Cerebellum (tissue), 4 donors: ENCODE measurements at places on chromosomes 7 and 10.

DNA sequence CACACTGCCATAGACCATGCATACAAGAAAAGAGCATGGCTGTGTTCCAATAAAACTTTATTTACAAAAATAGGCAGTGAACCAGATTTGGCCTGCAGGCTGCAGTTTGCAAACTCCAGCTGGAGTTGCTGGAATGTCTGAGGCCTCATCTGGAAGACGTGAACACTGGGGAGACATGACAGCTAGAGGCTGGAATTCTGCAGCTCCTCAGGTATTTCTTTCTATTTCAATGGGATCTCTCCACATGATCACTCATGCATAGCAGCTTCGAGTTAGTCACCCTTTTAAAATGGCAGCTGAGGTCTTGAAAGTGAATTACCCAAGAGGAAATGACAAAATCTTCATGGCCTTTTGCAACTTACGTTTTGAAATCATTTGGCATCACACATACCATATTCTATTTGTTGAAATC is 52.6 kb upstream of the BET1 start:
- DNase-seq: no peak

DNA sequence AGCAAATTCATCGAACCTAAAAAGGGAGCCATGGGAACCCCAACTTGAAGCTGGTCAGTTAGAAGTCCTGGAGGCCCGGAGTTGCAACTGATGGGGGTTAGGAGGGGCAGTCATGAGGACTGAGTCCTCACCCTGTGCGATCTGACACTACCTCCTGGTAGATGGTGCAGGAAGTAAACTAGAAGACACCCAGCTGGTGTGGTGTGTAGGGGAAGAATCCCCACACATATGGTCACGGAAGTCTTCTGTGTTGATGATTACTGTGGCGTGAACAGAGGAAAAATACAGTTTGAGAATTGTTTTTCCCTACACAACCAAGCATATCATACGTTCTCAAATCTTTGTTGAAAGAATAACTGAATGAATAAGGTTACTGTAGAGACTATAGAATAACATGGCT is 164.6 kb upstream of the KCTD7 start:
- DNase-seq: no peak

- DNase-seq: no peak
Observed at GRCh38 chr7:4842319-4843064, 19.3 kb downstream of the PAPOLB start.

- DNase-seq: no peak
Observed at GRCh38 chr10:127243490-127244272, 47.3 kb upstream of the INSYN2A start.

DNA sequence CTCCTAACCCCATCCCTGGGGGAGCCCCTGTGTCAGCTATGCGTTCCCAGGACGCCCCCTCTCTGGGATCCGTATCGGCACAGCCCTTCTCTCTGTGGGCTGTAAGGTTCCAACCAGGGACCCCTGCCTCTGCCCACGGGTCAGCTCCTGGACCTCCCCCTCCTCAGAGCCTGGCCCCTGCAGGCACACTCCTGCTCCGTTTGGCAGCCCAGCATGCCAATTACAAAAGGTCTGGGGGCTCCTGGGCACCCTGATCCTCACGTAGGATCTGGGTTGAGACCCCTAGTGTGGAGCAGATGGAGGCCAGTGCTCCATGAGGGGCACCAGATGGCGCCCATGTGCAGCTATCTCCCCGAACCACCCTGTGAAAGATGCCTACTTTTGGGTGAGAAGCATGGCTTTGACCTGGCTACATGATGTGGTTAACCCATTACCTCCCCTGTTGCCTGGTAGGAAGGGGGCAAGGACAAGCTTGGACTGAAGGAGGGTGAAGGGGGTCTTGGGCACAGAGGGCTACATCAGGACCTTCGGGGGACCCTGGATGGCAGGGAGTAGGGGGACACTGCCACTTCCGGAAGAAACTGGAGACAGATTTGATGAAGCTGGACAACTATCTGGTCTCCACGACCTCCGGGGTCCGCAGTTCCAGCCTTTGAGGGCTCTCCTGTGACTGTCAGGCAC is 9.0 kb downstream of the TACR2 start:
- peak; percentile 60 for DNase-seq

- DNase-seq: no peak
Observed at GRCh38 chr7:41261080-41261479, 441.8 kb downstream of the INHBA start.

GRCh38 chr7:151896086-151896485 is 19.2 kb upstream of the PRKAG2 start:
- no peak for DNase-seq

GRCh38 chr10:58642916-58643428 is 130.3 kb downstream of the BICC1 start:
- DNase-seq: no peak

DNA sequence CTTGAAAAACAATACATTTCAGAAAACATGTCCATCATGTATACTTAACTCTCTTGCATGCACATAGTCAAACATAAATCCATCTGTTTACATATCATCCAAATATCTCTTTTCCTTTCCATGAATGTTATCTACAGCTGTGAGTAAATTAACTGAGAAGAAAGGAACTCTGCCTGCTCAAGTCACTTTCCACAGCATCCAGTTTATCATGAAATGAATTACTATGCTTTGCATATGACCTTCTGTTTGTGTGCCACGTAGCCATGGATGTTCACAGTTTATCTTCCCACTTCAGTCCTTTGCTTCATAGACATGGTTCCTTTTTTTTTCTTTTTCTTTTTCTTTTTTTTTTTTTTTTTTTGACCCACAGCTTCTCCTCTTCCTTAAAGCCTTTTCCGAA is 39.6 kb downstream of the BZW2 start:
- DNase-seq: no peak

DNA sequence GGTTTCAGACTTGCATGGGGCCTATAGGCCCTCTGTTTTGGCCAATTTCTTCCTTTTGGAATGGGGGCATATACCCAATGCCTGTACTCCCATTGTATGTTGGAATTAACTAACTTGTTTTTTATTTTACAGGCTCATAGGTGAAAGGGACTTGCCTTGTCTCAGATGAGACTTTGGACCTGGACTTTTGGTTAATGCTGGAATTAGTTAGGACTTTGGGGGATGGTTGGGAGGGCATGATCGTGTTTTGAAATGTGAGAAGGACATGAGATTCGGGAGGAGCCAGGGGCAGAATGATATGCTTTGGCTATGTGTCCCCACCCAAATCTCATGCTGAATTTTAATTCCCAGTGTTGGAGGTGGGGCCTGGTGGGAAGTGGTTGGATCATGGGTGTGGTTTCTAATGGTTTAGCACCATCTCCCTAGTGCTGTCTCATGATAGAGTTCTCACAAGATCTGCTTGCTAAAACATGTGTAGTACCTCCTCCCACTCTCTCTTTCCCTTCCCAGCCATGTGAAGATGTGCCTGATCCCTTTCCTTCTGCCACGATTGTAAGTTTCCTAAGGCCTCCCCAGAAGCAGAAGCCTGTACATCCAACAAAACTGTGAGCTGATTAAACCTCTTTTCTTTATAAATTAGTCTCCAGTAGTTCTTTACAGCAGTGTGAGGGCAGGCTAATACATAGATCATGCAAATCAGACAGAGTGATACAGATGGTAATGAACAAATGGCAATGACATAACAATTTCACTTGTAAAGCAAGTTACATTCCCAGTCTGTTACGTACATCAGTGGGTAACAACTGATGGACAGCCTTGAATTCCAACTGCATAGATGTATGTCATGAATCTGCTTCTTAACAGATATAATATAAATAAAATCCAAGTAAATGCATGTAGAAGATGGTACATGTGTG is 146.2 kb downstream of the SGMS1 start:
- no peak for DNase-seq

DNA sequence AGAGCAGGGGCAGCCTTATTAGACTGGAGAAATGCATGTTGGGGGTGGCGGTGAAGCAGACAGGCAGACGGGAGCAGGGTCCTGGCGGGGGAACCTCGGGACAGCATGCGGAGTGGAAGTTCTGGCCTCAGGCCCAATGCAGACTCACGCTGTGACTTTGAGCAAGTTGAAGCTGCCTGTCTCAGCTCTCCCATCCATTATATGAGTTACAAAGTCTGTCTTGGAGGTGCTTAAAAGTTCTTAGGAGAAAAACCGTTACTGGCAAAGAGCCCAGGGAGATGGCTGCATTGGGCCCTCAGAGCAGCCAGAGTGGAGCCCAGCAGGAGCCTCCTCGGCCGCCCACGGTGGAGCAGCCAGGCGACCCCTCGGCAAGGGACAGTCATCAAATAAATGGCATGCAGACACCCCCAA is 509.5 kb downstream of the PLXNA4 start:
- DNase-seq: peak; percentile 23

GRCh38 chr10:91976317-91977051 is 52.9 kb downstream of the BTAF1 start:
- no peak for DNase-seq

- DNase-seq: no peak
Observed at GRCh38 chr7:102097601-102098161, 189.0 kb upstream of the SH2B2 start.

GRCh38 chr7:46100521-46100920 is 179.4 kb upstream of the IGFBP3 start:
- no peak for DNase-seq

DNA sequence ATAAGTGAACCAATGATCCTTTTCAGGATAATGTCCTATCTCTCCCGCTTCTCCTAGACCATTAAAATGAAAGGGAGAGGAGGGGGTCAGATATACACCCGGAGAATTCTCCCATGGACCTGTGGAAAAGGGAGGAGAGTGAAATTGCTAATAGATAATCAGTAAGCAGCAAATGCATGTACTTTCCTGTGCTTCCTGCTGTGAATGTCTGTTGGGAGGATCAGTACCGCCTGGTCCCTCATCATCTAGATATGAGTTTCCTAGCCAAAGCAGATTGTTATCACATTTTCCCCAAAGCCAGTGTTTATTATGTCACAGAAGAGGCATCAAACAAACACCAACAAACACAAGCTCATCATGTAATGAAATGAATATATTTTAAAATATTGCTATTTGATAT is 96.8 kb downstream of the GNAT3 start:
- DNase-seq: no peak

DNA sequence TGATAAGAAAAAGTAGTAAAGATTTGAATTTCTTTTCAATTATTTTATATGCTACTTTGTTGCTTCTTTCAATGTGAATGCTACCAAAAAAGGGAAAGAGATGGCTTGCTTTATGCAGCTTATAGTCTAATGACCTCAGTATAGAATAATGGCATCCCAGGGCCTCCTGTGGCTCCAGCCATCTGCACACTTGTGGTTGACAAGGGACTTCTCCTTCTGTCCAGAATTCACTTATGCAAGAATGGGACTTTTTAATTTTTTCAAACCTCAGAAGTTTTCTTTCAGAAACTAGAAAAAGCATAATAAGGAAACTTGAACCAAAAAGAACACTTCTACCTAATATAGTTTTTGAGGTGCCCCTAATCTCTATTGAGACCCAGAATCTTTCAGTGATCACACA is 310.9 kb downstream of the CTNNA3 start:
- no peak for DNase-seq

DNA sequence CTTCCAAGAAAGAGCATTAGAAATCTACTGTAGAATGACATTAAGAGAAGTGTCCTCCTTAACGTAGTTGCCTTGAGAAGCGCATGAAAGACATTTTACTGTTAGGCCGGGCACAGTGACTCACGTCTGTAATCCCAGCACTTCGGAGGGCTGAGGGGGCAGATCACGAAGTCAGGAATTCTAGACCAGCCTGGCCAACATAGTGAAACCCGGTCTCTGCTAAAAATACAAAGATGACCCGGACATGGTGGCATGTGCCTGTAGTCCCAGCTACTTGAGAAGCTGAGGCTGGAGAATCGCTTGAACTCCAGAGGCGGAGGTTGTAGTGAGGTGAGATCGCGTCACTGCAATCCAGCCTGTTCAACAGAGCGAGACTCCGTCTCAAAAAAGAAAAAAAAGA is 28.9 kb downstream of the TARP start:
- DNase-seq: no peak

DNA sequence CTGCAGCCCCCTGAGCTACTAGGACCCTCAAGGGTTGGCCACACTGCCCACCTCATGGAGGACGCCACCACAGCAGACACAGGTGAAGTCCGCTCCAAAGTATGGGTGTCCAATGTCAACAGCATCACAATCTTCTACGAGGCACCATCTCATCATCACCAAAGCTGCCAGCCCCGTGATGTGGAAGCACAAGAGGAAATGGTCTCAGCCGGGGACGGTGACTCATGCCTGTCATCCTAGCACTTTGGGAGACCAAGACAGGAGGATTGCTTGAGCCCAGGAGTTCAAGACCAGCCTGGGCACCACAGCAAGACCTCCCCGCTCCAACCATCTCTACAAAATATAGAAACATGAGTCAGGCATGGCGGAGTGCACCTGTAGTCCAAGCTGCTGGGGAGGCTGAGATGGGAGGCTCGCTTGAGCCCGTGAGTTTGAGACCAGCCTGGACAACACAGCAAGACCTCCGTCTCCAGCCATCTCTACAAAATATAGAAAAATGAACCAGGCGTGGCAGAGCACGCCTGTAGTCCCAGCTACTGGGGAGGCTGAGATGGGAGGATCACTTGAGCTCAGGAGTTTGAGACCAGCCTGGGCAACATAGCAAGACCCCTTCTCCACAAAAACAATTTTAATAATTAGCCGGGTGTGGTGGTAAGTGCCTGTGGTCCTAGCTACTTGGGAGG is 48.8 kb upstream of the MYL10 start:
- no peak for DNase-seq

DNA sequence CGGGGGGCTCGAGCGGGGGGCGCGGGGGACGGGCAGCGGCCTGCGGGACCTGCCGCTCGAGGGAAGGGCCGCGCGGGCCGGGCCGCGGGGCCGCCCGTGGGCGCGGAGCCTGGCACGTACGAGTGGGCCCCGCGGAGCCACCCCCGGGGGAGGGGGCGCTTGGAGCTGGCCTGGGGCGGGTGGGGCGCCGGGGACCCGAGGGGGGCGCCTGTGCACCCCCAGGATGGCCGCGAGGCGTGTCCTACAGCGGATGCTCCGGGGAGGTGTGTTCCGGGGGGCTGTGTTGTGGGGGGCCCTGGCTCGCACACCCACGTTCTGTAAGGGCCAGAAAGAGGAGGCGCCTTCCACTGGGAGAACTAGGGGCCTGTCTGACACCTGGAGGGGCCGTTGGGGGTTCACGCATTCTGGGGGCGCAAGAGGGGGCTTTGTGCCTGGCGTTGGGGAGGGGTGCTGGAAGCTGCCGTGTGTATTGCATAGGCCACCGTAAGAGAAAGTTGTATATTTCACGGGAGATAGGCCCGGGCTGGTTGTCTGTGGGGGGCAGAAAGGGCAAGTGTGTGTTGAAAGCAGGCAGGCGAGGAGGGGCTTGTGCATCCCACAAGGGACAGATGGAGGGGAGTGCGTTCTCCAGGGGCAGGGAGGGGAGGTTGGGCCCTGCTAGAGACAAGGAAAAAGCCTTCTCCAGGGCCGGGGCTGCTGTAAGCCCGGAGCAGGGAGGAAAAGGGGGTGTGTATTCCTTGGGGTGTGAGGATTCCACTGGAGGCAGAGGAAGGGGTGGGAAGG is 663 bp downstream of the VPS37D start:
- DNase-seq: peak; percentile 20

- DNase-seq: no peak
Observed at GRCh38 chr7:116772926-116773749, 89.2 kb upstream of the CAPZA2 start.

DNA sequence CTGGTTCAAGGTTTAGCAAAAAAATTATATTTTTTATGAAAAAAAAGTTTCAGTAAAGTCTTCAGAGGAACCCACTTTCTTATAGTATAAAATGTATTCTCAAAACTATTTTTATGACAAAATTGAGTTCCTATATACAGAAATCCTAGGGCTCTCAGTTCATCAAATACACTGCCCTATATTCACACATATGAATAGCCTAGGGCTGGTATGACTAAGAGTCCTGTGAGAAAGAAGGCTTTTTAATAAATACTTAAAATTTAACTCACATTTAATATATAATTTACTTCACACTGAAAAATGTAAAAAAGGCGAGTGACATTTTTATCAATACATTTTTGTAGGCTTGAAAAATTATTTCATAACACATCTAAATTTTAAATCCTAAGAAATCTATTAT is 16.6 kb downstream of the CHCHD3 start:
- DNase-seq: no peak
